GM20000 (cell line): ENCODE measurements at places on chromosomes 5 and 9.

- DNase-seq, result no peak
Measured at GRCh38 chr5:78076351-78076750, 218.1 kb downstream of the AP3B1 start.

GRCh38 chr5:17346811-17347210 is 129.4 kb downstream of the BASP1 start:
- DNase-seq, result no peak

GRCh38 chr5:38938424-38938823 is 92.6 kb downstream of the OSMR start:
- no peak for DNase-seq

DNA sequence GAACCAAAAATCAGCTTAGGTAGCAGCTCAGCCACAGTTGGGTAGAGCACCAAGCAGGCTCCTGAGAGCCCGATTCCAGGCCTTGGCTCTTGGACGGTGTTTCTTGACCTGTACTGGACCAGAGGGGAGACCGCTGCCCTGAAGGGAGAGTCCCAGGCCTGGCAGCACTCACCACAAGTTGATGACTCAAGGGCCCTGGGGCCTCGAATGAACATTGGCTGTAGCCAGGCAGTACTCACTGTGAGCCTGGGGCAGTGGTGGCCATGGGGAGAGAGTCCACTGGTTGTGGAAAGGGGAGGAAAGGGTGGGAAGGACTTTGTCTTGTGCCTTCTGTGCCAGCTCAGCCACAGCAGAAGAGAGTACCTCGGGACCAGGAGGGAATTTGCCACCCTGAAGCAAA is 166.1 kb downstream of the EDIL3 start:
- no peak for DNase-seq

GRCh38 chr5:77768978-77769377 is 7.2 kb downstream of the TBCA start:
- no peak for DNase-seq

DNA sequence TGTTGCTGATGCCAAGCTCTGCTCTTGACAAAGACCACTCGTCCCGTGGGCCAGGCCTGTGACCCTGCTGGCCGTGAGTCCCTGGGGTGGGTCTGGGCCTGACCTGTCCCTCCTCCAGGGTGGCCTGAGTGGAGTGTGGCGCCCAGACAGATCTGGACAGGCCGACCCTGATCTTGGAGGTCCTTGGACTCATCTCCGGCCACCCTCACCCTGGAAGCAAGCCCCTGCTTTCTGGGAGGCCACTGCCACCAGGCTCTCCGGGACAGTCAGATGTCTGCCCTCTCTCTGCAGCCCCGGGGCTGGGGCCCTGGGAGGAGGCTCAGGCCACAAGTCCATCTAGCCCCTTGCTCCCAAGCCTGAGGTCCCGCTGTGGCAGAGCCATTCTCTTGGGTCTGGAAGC is 31.2 kb upstream of the TMEM250 start:
- no peak for DNase-seq

DNA sequence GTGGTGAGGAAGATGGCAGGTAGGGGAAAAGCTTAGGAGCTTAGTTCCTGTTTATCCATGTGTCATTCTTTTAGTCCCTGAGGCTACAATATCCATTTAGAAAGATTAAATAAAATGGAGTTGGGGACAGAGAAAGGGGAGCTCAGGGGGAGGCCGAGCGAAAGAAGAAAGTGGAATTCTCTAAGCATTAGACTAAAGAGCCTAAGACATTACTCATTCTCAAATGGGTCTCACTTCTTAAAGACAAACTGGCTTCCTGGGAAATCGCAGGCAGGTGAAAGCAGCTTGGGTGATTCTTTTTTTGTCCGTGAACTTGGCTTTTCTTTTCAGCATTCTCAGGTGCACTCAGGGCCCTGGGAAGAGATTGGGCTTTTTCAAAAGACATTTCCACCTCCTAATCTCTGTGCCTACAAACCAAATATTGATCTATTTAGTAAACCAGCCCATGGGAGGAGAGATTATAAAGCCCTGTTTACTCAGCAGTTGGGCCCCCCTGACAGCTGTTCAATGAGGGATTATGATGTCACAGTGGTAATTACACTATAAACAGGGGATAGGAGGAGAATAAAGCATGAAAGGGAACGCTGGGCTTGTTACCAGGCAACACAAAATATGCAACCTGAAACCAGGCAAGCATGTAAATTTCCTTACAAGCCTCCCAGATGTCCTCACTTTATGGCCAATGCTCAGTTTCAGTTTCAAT is 584.0 kb downstream of the ACTL7B start:
- no peak for DNase-seq

- DNase-seq, result no peak
Measured at GRCh38 chr9:16721972-16722371, 148.5 kb downstream of the BNC2 start.
